SK-N-SH (cell line): ENCODE measurements at places on chromosomes 3 and 15. TPM values are rescaled to one million over a fixed set of nuclear protein-coding genes. Genes with fewer than 3 reads are reported as not detected.
A peak's percentile ranks its signal among the peaks of the same experiment; 100 is the strongest.

GRCh38 chr3:179701176-179701827 lies 48.5 kb downstream of the USP13 start:
- no peak for DNase-seq

- no peak for DNase-seq
Measured at GRCh38 chr3:4994823-4995499, 15.7 kb downstream of the BHLHE40 start.

DNA sequence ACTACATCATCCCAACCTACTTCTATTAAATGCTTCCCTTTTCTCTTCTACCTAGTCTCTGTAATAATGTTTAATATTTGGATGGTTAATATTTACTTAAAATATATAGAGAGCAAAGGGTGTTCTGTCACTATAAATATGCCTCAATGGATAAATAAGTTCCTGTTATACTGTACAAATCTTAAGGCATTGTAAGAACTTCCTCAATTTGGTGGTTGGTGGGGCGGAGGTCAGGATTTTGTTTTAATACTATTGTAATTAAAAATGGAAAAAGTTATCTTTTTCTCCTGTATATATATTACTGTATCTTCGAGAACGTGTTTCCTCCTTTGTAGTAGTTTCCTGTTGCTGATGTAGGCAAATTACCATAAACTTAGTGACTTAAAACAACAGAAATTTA lies 41.5 kb downstream of the SPRED1 start:
- no peak for DNase-seq

AADACL2 gene
- polyA plus RNA-seq: not detected in 2 replicates

TMEM212 gene
- not detected in 2 replicates for polyA plus RNA-seq

DNA sequence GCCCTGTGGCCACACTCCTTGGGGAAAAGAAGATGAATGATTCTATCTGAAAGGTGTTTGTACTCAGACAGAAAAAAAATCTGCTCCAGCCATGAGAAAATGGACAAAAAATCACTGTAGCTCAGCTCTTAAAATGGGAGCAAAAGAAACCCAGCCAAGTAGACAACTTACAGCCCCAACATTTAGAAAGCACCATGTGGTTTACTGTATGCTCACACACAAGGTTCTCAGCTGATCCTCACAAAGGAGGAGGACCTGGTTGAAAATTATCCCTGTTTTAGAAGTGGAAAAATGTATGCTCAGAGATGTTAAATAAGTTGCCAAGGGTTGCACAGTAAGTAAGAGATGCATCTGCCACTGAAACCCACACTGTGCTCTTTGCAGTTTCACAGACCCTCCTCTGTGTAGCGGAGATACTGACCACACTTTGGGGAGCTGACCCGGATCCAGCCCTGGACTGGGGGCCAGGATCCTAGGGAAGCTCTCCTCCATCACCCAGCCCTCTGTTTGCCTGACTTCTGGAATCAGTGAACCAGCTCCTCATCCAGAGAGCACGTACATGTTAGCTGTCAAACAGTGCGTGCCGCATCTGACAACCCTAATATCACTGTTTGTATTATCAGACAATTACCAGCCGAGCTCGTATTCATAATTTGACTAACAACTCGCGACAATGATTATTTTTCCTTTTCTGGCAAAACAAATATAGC lies 32.7 kb upstream of the TPRG1 start:
- DNase-seq: no peak

BTLA gene
- not detected in 2 replicates for polyA plus RNA-seq

DNA sequence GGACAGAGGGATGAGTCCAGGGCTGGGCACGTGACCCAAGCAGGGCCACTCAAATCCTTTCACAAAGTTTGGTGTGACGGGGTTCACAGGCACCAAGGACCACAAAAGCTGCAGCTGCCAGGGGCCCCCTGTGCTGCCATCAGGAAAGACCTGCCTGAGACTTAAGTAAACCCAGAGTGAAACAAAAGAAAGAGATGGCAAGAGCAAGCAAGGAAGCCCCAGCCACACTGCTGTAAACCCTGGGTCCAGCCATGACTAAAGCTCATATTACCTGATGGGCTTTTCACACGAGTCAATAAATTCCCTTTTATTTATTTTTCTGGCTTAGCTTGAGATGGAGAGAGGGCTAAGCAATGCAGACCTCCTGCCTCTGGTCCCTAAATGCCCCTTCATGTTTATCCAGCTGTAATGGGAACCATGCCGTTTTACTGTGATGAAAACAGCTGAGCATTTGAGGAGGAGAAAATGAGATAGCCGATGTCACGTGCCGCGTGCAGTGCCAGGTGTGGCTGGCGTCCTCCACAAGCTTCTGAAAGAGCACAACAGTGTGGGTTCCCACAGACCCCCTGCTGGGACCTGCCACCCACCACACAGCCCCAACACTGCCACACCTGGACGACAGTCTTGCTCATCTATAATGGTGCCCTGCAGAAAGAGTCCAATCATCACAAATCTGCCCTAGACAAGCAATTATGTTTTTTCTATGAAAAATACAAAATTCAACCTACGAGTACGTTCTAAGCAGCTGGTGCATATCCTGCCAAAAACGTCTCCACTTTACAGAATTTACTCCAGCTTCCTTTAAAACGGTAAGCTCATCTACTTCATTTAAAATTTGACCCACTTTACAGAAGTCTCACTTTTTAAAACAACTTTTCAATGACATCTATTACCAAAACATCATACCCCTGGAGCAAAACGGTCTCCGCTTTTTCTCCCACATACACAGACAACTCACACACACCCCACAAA lies 34.2 kb downstream of the ADAMTS17 start:
- DNase-seq: no peak

GRCh38 chr3:186976837-186977750 lies 46.8 kb downstream of the ST6GAL1 start:
- DNase-seq: peak; percentile 39

DNA sequence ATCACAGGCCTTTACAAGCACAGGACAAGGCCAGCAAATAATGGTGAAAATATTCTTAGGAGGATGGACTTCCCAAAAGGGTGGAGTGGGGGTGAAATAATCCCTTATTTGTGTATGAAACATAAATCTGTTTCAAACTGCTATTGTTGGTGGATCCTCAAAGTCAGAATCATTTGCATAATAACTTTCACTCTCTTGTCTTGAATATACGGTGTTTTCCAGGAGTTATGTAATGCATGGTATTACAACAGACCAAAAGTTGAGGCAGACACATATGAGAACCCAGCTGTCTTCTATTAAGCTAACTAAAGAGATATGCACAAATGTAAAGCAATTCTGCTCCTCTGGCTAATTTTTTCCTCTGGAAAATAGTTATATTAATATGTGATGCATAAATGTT lies 57.7 kb downstream of the PRTG start:
- DNase-seq: no peak

DNA sequence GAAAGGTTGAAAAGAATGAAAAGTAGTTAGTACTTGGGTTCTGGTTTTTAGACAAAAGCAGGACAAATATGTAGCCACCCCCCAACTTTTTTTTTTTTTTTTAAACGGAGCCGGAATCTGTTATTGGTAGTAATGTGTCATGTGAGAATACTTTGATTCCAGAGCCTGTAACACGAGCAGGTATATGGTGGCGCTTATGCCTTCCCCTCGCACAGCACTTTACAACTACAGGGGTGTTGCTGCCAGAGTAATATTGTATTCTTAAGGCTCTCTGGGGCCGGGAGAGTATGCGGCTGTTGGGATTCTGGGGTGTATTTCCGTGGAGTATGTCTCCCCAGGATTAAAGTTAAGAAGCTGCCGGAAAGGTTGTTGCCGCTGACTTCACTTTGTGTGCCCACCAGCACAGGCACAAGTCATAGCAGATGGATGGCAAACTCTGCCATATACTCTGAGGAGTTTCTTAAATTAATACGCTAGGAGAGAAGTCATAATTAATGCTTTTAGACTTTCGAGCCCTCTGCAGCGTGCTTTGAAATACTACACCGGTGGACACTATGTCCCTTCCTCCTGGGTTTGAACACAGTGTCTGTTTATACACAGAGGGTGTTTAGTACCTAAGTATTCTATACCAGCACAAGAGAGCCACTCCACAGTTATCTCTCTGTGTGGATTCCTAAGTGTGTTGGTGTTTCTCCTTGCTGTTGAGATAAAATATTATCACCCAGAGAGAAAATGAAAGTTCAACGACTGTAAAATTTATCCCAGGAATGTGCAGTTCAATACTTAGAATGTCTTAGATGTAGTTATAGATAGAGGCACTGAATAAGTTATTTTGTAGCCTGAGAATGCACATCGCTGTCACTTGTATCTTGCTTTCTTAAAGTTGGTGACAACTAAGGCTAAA lies 1.4 kb downstream of the MBNL1 start:
- DNase-seq: peak; percentile 44

CAPN7 gene
- 7.3 and 11.1 TPM in 2 replicates for polyA plus RNA-seq

DNA sequence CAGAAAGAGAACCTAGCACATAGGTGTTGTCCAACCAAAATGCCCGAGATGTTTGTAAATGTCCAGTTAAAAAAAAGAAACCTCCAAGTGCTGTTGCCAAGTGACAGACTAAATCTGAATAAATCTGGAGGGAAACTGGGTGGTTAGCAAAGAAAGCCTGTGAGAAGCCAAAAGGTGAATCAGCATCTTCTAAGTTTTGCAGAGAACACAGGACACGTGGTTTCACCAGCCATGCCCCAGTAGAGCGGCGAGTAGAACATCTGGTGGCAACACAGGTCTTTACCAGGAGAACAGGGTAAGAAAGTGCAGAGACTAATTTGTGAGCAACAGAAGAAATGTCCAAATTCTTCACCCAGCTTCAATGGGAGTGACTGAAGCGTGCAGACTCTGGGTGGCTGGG lies 986.0 kb downstream of the ROBO2 start:
- DNase-seq: no peak

GRCh38 chr3:66154444-66154861 lies 66.3 kb upstream of the SLC25A26 start:
- no peak for DNase-seq

RAD54L2 gene
- 3.6 and 4.1 TPM in 2 replicates for polyA plus RNA-seq

- no peak for DNase-seq
Measured at GRCh38 chr3:43236008-43236407, 50.3 kb upstream of the SNRK start.

DNA sequence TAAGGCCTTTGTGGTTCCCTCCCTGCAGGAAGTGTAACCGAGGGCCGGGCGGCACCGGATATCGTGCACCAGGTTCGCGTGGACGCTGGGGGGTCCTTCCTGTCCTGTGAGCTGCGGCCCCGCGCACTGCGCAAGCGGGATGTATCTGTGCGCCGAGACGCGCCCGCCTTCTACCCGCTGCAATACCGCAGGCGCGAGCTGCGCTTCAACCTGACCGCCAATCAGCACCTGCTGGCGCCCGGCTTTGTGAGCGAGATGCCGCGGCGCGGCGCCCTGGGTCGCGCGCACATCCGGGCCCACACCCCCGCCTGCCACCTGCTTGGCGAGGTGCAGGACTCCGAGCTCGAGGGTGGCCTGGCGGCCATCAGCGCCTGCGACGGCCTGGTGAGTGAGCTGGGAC lies 35.9 kb downstream of the SAXO2 start:
- DNase-seq: no peak

GRCh38 chr3:165641569-165642310 lies 195.5 kb downstream of the BCHE start:
- no peak for DNase-seq
